ENCODE measurements at places on chromosomes 11 and 22.

DNA sequence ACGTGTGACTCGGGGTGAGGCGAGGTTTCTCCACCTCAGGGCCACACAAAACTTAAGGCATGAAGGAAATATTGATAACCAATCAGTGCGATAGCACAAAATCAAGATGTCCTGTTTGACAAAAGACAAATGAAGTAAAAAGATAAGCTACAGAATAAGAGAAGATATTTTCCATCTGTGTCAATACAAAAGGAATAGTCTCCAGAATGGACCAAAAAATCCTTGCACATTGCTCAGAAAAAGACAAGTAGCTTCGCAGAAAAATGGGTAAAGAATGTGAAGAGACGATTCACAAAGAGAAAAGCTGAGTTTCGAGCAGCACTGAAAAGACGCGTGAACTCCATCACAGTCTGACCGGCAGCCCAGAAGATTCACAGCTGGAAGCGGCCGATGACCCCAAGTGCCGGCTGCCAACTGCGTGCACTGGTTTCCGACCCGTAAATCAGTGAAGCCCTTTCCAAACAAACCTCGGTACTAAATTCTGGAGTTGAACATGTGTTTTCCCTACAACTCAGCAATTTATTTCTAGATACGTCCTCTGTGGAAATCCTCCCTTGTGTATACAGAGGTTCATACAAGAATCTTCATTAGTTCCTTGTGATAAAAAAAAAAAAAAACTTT lies 308.4 kb downstream of the BRD1 start:
- no peak for DNase-seq

- DNase-seq, result no peak
Measured at GRCh38 chr11:1350086-1350725, 39.5 kb upstream of the BRSK2 start.

DNA sequence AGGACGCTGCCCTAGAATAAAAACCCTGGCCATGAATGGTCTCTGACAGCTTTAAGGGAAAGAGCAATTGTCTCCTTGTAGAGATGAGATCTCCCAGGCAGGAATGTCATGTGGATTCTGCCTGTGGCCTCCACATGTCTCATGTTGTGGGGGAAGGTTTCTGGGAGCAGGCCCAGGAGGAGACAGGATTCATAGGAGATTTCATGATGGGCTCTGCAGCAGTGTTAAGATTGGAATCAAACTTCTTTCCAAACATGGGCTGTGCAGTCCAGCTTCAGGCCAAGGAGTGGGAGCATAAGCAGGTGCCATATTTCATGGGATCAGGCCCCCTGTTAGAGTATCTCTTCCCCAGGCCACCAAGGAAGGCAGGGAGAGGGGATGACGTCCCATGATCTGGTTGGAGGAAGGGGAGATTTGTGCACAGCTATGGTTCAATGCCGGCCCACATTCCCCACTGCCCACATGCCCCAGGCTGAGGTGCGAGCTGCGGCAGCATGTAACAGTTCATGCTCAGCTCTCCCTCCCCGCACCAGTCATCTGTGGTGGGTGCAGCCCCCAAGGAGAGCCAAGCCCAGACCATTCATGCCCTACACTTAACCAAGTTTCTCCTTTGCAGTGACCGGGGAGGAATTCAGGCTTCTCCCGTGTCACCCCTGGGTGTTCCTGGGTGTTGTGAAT lies 42.5 kb downstream of the LMO1 start:
- DNase-seq, result no peak

- DNase-seq, result peak; percentile 68
Measured at GRCh38 chr22:33000342-33001280, 57.6 kb downstream of the SYN3 start.

- DNase-seq, result no peak
Measured at GRCh38 chr11:60917267-60917666, 3.3 kb downstream of the TMEM109 start.

- no peak for DNase-seq
Measured at GRCh38 chr11:36306888-36307287, 10.8 kb downstream of the PRR5L start.

Measured in HuH-7 (cell line).